Stimulated activated CD4-positive, alpha-beta T cell treated with anti-CD3 and anti-CD28 coated beads, Interleukin-2, amount 100 ng/mL, for 24 hours (primary cell): ENCODE measurements at places on chromosomes 5 and 9.

DNA sequence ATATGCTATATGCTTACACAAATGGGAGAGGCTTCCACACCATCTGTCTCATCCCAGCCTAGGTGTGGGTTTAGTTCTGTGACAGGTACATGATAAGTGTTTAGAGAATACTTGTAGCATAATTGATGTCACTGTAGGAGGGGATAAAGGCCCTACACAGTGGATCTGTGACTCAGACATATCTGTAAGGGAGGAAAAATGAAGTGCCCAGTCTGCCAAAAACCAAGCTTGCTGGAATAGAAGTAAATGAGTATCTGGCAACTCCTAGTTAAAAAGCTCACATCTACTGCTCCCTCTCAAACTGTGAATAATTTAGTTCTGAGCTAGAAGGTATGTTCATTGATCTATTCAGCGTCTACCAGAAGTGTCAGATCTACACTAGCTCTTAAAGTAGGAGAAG, 38.9 kb upstream of the FAM174A start:
- DNase-seq, result no peak

DNA sequence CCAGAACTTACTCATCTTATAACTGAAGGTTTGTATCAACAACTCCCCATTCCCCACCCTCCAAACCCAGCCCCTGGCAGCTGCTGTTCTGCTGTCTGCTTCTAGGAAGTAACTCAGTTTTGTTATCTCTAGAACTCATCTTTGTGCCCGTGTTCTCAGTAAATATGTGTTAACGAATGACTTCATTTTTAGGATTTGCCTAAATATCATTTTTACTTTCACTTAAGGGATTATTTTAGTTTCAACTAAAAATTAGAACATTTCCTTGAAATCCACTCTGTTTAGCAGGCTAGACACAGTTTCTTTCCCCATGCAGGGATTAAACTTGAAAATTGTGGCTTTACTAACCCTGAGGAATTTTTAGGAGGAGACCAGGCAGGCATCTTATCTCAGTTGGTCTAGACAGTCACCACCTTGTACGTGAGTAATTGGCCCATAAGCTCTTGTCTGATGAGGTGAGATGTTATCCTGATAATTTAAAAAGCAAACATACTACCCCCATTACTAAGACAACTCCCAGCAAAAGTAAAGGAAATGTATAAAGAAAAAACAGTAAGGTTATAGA, 68.2 kb upstream of the TNFAIP8 start:
- DNase-seq, result peak; percentile 61

- DNase-seq, result no peak
Observed at GRCh38 chr9:84804951-84805694, 135.6 kb downstream of the NTRK2 start.

- no peak for DNase-seq
Observed at GRCh38 chr5:151721087-151721646, 34.5 kb upstream of the SPARC start.

DNA sequence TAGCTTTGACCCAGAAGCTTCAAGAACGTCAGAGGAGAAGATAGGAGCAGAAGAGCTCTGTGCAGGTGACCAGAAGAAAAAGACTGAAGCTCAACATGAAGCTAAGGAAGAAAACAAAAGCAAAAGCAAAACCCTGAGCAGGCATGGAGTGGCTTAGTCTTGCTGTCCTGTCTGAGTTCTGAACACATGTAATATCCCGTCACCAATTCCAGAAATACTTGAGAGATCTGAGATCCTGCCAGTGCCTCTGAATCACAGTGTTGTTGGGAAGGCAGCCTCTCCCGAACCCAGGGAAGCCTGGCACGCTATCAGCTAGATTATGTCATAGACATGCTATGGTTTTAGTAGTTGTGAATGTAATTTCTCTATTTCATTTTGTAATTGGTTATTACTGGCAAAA, 235.7 kb downstream of the ICE1 start:
- no peak for DNase-seq

GRCh38 chr5:170421826-170422225, 32.7 kb upstream of the KCNMB1 start:
- no peak for DNase-seq

DNA sequence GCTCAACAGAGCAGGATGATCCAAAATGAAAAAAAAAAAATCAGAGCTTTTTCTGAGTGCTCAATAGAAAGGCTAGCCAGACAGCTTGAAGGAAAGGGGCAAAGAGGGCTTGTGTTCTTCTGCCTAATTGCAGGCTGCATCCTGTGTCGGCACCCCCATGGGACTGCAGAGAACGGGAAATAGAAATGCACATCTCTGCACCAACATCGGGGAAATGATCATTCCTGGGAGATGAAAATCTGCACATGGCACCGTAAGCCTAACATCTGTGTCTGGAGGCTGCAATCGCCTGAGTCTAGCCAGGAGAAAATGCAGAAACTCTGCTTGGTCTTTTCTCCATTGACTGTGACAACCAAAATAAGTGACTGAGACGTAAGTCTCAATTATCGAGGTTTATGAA, 243.9 kb downstream of the ICE1 start:
- DNase-seq, result no peak

DNA sequence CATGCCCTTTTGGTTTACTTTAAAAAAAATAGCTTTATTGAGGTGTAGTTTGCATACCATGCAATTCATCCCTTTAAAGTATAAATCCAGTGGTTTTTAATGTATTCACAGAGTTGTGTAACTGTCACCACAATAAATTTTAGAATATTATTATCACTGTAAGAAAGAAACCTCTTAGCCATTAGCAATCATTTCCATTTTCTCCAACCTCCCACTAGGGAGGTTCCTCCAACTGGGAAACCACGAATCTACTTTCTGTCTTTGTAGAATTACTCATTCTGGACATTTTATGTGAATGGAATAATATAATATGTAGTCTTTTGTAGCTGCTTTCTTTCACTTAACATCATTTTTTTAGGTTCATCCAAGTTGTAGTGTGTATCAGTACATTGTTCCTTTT, 43.5 kb downstream of the UNC13B start:
- DNase-seq, result no peak

- no peak for DNase-seq
Observed at GRCh38 chr5:169242849-169243186, 58.1 kb downstream of the SLIT3 start.

DNA sequence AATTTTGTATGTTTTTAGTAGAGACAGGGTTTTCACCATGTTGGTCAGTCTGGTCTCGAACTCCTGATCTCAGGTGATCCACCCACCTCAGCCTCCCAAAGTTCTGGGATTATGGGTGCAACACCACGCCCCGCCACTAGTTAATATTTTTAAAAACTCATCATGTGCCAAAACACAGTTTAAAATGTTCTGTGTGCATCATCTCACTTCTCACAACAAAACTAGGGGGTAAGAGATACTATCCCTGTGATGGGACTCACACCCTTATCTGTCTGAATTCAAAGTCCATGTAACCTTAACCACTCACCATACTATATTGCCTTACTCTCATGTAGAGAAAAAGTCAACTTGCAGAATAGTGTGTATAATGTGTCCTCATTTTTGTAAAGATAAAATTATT, 2.6 kb downstream of the PKD2L2 start:
- DNase-seq, result no peak

- no peak for DNase-seq
Observed at GRCh38 chr5:79518718-79519117, 4.8 kb upstream of the HOMER1 start.

DNA sequence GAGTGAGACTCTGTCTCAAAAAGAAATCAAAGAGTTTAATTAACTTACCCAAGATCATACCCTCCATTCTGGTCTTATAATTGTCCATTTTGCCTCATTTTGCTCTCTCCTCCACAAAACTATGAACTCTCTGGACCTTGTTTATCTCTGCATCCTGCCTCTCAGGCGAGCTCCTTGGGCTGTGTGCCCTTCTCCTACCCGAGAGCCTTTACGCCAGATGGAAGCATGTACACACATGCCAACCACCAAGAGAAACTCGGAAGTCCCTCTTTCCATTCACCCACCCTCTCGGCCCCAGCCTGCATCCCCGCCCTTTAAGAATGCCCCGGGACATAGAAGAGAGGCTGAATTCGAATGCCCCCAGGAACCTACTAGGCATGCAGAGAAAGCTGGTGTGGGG, 25.9 kb downstream of the CPLX2 start:
- DNase-seq, result no peak

DNA sequence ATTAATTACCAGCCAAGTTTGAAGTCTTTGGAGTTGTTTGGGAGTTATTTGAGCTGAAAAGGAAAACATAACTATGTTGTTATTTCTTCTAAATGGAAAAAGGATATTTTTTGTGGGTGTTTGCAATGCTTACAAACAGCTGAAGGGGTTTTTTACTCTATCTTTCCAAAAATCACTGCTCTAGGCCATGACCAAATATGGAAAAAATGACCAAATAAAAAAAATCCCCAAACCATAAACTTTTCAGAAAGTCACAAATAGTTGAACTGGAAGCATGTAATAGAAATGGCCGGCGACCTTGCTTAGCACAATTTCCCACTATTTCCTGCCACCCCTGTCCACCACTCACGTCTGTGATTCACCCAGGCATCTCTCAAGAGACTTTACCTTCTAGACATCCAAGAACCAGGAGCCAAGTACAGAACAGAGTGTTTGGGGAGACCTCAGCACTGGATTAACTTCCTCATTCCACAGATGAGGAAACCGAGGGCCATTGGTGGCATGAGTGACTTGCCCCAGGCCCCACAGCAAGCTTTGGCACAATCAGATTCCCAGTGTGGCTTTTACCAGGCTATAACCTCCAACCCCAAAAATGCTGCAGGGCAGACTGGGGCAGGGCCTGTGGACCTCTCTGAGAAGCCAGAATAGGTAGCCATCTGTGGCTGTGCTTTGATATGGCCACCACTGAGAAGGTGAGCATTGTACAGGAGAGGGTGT, 84.5 kb downstream of the NRG2 start:
- DNase-seq, result no peak

DNA sequence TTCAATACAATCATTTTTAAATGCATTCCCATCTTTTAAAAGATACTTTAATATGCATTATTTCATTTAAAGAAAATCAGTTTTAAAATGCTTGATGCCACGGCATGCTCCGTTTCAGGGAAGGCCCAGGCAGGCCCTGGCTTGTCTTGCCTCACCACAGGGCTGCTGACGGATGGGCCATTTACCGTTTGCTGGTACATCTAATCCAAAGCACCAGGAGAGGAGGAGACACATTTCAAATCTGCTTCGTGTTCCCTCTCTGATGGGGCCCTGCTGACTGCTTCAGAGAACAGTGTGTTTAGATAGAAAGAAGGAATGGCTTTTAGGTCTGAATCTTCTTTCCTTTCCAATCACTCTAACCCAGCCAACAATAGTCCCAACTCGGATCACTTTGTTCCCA, 185.2 kb downstream of the DCP2 start:
- no peak for DNase-seq

- DNase-seq, result no peak
Observed at GRCh38 chr9:16879416-16879815, 8.9 kb upstream of the BNC2 start.

GRCh38 chr5:474840-475661, 32.1 kb downstream of the EXOC3 start:
- no peak for DNase-seq

- no peak for DNase-seq
Observed at GRCh38 chr5:137613554-137614265, 114.6 kb upstream of the SPOCK1 start.

DNA sequence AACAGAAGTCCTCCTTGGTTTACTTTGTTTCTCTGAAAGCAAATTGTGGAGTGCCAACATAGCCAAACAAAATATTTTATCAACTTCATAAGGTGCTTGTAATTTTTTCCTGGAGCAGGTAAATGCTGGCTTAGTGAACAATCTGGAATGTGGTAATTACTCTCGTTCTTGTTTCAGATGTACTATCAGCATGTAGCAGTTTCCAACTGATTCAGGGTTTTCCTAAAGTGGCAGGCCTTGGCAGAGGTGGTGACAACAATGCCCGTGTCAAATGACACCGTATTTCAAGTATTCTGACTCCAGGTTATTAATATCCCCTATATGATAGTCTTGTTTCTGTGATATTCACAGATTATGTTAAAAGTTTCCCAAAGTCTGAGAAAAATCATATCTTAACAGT, 1.2 kb downstream of the C9orf72 start:
- no peak for DNase-seq

DNA sequence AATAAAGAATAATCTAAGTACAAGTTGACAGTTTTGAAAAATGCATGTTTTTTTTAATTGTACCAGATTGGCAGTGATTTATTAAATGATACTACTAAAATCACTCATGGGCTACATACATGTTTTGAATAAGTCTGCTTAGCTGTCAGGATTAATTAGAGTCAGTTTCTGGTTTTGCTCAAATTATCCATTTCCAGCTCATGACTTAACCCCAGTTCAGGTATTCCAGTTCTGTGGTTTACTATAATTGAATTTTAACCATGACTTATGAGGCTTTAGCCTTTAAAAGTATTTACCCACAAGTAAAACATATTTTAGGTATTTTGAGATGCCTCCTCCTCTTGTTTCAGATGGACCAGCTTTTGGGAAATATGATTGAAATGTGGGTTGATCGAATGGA, 17.8 kb upstream of the LRRC70 start:
- no peak for DNase-seq

DNA sequence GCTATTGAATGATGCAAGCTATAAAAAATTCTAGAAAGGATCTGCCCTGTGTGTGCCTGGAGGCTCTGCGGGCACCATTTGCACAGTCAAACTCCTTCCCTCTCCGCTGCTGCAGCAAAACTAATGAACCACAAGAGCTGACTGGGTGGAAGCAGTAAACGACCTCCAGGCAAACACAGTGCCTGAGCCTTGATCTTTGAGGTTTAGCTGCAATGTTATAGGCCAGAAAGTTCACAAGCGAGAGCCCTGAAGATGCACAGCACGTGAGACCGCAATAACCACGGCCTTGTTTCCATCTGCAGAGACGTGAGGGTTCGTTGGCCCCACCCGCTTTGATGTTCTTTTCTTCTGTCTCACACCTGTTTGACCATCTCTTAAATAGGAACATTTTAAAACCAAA, 69.2 kb upstream of the S1PR3 start:
- peak; percentile 42 for DNase-seq

DNA sequence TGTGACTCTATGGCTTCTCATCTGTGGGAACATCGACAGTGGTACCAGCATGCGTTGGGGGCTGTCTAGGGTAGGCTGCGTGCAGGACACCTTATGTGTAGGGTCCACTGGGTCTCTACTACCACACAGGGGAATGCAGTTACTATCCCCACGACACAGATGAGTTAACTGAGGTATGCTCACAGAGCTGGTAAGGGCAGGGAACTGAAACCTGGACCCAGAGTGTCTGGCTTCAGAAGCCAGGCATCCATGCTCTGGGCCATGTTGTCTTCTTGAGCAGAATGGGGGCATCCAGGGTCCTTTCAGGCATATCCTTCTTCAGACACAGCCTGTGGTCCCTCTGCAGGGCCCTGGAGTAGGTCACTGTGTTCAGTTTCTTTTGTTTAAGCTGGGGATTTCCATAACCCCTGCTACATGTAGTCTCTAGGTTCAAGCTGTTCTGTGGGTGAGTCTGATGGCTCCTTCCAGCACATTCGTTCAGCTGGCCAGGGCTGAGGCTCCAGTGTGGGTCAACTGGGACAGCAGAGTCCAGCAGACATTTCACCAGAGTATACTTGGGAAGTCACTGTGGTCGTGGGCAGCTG, 148.8 kb downstream of the GADD45G start:
- no peak for DNase-seq

GRCh38 chr5:151745071-151745705, 13.2 kb downstream of the ATOX1 start:
- no peak for DNase-seq
